ENCODE measurements at places on chromosomes 3 and 15.

- no peaks in the 10 kb centered on the region for H3K4me1 ChIP-seq
- no peaks in the 10 kb centered on the region for H3K36me3 ChIP-seq
- no peaks in the 10 kb centered on the region for H3K27me3 ChIP-seq
- no peak overlapping the region for H3K27ac ChIP-seq
- DNase-seq, result no peak
Observed at GRCh38 chr3:43854916-43855315, 164.2 kb downstream of the ABHD5 start.

DNA sequence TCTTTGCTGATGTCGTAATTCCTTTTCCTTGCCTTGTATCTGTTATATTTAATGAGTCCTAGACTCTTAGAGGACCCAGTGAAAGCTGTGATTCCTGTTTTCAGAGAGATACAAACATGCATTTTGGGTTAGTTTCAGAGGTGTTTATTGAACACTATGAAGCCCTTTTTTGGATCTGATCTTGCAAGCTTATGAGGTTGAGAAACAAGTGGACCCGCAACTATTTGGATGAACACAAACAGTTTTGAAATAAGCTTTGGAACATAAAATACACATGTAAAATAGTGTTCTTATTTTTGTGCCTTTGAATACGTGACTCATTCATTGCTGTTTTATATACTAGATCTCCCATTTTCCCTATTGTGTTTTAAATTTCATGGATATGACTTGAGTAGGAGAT, 33.5 kb downstream of the SNRK start:
- no peak for DNase-seq
- H3K36me3 ChIP-seq, result no peaks in the 10 kb centered on the region
- no peak overlapping the region for H3K27ac ChIP-seq
- H3K4me3 ChIP-seq, result no peak overlapping the region

GRCh38 chr3:104154896-104155295, 1211.8 kb upstream of the ALCAM start:
- DNase-seq, result no peak
- no peaks in the 10 kb centered on the region for H3K27me3 ChIP-seq
- H3K4me3 ChIP-seq, result no peak overlapping the region
- H3K4me1 ChIP-seq, result no peaks in the 10 kb centered on the region
- no peaks in the 10 kb centered on the region for H3K36me3 ChIP-seq

DNA sequence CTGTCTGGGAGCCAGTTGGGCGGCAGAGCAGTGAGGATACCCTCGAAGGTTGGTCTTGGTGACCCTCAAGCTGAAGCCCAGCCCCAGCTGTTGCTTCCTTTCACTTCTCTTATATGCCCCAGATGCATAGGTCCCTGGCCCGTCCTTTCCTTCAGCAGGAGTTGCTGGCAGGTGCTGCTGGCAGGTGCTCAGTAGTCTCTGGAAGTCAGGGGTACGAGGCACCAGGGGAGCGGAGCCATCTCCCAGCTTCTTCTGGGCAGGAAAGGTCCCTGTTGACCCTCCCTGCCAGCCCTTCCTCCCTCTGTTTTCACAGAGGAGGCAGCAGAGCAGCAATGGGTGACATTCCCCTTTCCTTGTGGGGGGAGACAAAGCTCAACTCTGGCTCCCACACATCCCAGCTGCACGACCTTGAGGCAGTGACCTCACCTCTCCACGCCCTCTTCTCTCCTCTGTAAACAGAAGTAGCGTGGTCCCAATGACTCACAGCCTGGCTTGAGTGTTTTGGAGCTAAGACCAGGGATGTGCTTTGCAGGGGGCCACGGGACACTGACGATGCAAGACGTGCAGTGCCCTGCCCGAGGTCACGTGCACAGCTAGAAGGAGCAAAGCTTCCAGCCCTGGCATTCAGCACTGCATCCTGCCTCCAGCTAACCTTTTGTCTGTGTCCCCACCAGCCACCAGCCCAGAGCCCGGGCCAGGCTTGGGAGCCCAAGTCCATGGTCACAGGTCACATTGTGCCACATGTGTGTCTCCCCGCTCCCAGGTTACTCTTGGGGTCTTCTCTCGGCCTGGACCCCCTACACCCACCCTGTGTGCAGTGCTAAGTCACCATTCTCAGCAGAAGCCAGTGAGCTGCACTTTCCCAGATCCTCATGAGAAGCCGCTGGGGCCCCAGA, 49.7 kb downstream of the SLC6A6 start:
- H3K4me3 ChIP-seq, result no peak overlapping the region
- peak overlapping the region; percentile 89 for H3K27ac ChIP-seq
- H3K27me3 ChIP-seq, result no peaks in the 10 kb centered on the region
- peaks cover 10% of the 10 kb centered on the region for H3K4me1 ChIP-seq
- H3K36me3 ChIP-seq, result no peaks in the 10 kb centered on the region
- no peak for DNase-seq

- H3K4me3 ChIP-seq, result no peak overlapping the region
- no peaks in the 10 kb centered on the region for H3K27me3 ChIP-seq
- DNase-seq, result no peak
- no peaks in the 10 kb centered on the region for H3K36me3 ChIP-seq
- no peak overlapping the region for H3K27ac ChIP-seq
Observed at GRCh38 chr3:112651516-112651915, 10.6 kb upstream of the CCDC80 start.

GRCh38 chr3:100836661-100837060, 127.4 kb downstream of the TFG start:
- H3K27me3 ChIP-seq, result no peaks in the 10 kb centered on the region
- no peak overlapping the region for H3K4me3 ChIP-seq
- H3K36me3 ChIP-seq, result no peaks in the 10 kb centered on the region
- DNase-seq, result no peak

DNA sequence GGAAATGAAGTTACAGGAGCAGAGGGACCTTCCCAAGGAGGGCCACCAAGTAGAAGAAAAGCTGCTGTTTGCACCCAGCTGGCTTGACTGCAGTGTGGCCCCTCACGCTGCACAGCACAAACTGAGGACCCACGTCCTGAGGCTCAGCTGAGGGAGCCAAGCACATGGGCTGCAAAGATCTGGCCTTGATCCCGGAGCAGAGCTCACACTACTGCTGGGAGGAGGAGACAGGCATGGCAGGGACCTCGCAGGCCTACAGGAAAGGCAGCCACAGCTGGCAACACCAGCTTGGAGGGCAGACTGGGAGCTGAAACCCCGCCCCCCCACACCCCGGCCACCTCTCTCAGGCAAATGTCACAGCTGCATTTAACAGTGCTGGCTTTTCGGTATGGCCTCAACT, 39.7 kb downstream of the KLHL25 start:
- H3K27me3 ChIP-seq, result no peaks in the 10 kb centered on the region
- H3K36me3 ChIP-seq, result no peaks in the 10 kb centered on the region
- H3K4me3 ChIP-seq, result no peak overlapping the region
- peaks cover 13% of the 10 kb centered on the region for H3K4me1 ChIP-seq

DNA sequence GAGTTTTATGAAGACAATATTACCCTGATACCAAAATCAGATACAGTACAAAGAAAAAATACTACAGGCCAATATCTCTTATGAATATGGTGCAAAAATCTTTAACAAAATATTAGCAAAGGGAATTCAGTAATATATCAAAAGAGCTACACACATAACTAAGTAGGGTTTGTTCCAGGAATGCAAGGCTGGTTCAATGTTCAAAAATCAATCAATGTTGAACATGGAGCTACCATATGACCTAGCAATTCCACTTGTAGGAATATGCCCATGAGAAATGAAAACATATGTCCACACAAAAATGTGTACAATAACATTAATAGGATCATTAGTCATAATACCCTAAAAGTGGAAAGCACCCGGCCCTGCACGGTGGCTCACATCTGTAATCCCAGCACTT, 7.8 kb downstream of the OCA2 start:
- no peak overlapping the region for H3K27ac ChIP-seq
- no peaks in the 10 kb centered on the region for H3K36me3 ChIP-seq
- no peak overlapping the region for H3K4me3 ChIP-seq
- H3K4me1 ChIP-seq, result no peaks in the 10 kb centered on the region
- no peak for DNase-seq

DNA sequence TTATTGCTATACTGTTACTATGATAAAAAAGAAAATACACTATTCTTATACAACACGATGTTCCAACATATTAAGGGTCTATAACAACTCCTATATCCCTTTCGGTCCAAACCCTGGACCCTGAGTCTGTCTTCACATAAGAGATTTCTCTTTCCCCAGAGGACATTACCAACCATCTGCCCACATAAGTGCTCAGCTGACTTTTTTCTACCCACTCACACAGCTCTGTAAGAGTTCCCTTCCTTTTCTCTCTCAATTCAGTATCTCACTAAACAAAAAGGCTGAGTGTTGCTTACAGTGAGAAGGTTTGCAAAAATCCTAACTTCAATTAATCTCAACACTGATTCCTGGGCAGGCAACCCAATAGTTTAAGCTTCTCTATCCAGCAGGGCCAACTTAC, 30.5 kb downstream of the ITGB5 start:
- no peak for DNase-seq
- H3K27me3 ChIP-seq, result no peaks in the 10 kb centered on the region
- no peaks in the 10 kb centered on the region for H3K36me3 ChIP-seq
- H3K27ac ChIP-seq, result no peak overlapping the region

GRCh38 chr3:149958171-149958796, 12.4 kb downstream of the PFN2 start:
- DNase-seq, result no peak
- H3K4me3 ChIP-seq, result no peak overlapping the region
- no peaks in the 10 kb centered on the region for H3K27me3 ChIP-seq
- H3K4me1 ChIP-seq, result peaks cover 5% of the 10 kb centered on the region
- no peaks in the 10 kb centered on the region for H3K36me3 ChIP-seq
- no peak overlapping the region for H3K27ac ChIP-seq

DNA sequence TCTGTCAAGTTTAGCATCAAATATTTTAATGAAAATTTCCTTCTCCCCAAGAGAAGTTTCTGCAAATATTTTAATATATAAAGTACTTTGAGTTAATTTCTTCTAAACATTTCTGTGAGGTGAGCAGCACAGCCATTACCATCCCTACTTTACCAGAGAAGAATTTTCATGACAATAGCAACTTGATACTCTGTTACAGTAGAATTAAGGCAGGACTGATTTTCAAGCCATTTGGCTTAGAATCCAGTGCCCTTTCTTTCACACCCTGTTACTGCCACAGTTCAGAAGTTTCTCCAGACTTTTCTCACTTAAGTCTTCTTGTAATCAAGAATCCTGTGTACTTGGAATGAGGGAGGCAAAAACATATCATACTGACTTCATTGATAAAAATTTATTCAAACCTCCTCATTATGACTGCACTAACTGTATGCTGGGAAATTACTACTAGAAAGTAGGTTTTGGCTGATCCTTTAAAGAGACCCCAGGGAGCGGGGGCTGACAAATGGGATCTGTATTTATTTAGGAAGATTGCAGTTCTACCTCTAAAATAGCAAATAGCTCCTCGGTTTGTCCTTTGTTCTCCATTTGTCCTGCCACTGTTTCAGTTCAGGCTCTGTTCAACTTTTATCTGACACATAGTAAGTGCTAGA, 557.0 kb upstream of the SGO1 start:
- H3K36me3 ChIP-seq, result no peaks in the 10 kb centered on the region
- H3K27ac ChIP-seq, result no peak overlapping the region
- DNase-seq, result no peak

GRCh38 chr3:136949708-136950107, 8.1 kb upstream of the IL20RB start:
- H3K4me3 ChIP-seq, result no peak overlapping the region
- H3K27me3 ChIP-seq, result no peaks in the 10 kb centered on the region
- DNase-seq, result no peak

- no peaks in the 10 kb centered on the region for H3K27me3 ChIP-seq
- no peak for DNase-seq
- H3K27ac ChIP-seq, result no peak overlapping the region
- peaks cover 15% of the 10 kb centered on the region for H3K4me1 ChIP-seq
Observed at GRCh38 chr15:101646672-101647071, 5.5 kb downstream of the TM2D3 start.

DNA sequence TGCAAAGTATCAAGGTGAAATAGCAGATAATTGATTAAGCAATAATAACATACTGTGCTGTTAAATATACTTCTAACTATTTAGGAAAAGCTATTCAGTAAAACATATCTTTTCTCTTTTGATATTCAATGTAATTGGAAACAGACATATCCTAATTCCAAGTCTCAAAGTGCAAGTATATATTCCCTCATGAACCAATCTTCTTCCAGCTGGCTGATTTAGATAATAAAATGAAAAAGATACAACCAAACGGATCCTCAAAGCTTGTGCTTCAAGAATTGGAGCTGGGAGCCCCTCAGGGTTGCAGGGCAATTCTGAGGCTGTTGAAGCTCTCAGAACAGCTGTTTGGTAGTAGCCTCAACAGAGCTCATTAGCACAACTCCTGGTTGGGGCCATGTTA, 236.6 kb downstream of the ZIC1 start:
- no peaks in the 10 kb centered on the region for H3K36me3 ChIP-seq
- H3K27me3 ChIP-seq, result no peaks in the 10 kb centered on the region
- no peak overlapping the region for H3K27ac ChIP-seq
- no peak overlapping the region for H3K4me3 ChIP-seq

DNA sequence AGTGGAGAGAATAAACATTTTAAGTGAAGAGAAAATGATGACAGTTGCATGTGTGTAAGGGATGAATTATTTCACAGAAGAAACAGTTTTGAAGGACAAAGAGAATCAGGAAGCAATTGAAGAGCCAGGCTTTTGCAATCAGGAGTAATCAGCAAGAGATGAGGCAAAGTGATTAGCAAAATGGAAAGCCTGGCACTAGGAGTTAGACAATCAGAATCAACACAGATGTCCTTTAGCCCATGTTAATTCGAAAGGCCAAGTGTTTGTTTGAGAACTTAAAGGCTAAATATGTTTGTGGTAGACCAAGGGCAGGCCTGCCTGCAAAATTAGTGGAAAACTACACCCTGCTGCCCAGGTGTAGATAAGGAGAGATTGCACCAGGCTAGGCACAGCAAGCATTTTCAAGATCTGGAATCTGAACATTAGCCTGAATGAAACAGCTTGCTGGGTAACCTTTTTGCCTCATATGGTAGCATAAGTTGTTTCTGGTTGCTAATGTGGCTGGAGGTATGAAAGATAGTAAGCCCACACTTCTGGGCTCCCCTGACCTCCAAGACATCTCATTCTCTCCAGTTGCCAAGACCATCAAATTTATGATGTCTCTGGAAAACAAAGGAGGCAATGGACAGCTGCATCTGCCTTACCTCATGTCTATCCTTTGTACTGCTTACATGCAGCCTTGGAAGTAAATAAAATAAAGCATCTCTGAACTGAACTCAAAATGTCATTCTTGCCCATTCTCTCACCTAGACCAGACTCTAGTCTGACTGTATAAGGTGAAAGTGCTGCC, 22.0 kb upstream of the LEKR1 start:
- no peak overlapping the region for H3K27ac ChIP-seq
- H3K4me1 ChIP-seq, result no peaks in the 10 kb centered on the region
- H3K27me3 ChIP-seq, result no peaks in the 10 kb centered on the region
- DNase-seq, result no peak
- H3K4me3 ChIP-seq, result no peak overlapping the region

All from breast epithelium (tissue), 4 donors.